Epithelial cell of esophagus (primary cell): ENCODE measurements at places on chromosomes 4 and X.

DNA sequence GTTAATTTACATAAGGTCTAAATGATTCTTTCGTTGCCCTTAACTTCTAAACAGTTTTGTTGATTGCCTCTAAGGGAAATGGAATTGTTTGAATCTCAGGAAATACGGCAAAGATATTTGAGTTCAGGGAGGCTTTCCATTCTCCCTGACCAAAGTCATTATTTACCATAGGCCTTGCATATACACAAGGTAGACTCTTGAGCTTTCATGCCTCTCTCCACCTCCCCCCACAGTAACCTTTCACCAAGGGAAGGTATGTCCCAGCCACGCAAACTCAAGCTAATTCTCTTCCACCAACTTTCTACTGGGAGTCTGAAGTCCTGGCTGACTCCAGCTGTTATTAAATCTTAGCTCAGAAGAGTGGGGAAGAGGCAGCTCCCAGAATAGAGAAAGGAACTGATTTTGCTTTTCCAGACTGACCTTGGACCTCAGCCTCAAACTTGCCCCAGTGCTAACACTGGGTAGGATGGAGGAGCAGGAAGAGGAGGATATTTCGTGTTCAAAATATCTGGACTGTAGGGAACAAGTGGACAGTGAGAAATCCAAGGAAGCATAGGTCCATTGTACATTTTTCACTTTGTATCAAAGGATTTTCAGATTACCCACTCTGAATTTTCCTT is 1.4 kb downstream of the IGSF1 start:
- DNase-seq, result no peak

DNA sequence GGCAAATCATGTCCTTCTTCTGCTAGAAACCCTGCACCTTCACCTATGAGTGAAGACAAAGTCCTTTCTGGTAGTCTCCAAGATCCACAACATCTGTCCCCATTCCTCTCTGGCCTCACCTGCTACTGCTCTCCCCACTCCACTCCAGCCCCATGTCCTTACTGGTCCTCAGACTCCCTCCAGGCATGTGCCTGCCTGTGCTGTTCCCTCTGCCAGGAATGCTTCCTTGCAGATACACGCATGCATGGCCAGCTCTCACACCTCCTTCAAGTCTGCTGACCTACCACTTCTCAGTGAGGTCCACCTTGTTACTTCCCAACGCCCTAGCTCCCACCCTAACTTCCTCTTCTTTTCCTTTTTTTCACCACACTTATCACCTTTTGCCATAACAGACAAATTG is 18.1 kb downstream of the HMGB2 start:
- peak; percentile 63 for DNase-seq

- DNase-seq, result no peak
Measured at GRCh38 chrX:291411-291901, 10.3 kb downstream of the PLCXD1 start.

GRCh38 chr4:24574236-24574635 is 10.1 kb downstream of the DHX15 start:
- no peak for DNase-seq

GRCh38 chr4:94165256-94165655 is 42.4 kb upstream of the SMARCAD1 start:
- no peak for DNase-seq

- DNase-seq, result no peak
Measured at GRCh38 chr4:25112366-25112994, 47.8 kb downstream of the SEPSECS start.

DNA sequence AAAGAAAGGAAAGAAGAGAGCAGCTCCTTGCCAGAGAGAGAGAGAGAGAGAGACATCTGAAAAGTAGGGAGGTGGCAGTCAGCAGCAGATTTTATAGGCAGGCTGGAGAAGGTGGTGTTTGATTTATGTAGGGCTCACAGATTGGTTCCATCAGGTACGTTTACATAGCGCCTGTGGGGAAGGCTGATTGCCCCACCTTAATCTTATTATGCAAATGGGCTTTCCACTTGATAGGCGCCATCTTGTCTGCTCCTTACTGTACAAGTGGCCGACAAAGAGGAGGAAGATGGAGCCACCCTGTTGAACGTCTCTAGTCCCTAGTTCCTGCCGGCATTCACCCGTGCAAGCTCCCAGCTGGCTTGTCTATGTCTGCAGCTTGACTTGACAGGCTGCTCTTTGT is 49.1 kb upstream of the DHRSX start:
- no peak for DNase-seq

- DNase-seq, result peak; percentile 29
Measured at GRCh38 chr4:90112715-90113114, 14.5 kb upstream of the CCSER1 start.

DNA sequence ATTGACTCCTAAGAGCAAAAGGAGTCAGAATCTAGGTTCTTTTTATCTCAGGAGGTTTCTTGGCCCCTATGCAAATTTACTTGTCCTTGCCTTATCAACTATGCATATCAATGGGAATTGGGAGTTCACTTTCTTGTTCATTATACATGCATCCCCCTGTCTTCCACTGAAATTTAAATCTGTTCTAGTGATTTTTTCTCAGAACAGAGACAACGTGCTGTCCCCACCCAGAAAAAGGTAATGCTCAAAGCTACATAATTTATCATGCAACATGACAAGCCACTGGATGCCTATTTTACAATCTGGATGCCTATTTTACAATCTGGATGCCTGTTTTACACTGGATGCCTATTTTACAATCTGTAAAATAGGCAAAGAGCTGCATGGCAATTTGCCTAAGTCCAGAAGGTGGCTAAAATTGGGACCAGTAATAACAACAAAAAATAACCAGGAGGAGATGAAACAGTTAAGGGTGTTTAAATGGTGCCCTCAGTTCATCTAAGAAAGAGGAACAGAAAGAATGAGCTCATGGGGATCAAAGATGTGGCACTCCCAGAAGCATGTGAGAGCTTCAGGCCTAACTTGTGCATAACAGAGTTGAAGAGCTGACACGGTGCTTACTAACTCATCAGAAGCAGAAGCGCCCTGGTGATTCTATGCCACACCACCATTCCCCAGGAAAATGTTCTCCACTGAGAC is 537.8 kb upstream of the BOD1L1 start:
- DNase-seq, result no peak

GRCh38 chr4:104881136-104881886 is 265.4 kb upstream of the TET2 start:
- DNase-seq, result no peak
